ENCODE measurements at places on chromosomes 4 and X. TPM values are rescaled to one million over a fixed set of nuclear protein-coding genes. Genes with fewer than 3 reads are reported as not detected.
A peak's percentile ranks its signal among the peaks of the same experiment; 100 is the strongest.

SMIM31 gene
- total RNA-seq: not detected

MAGEE2 gene
- not detected for total RNA-seq

USO1 gene
- total RNA-seq: 49.6 TPM

OPN1MW2 gene
- not detected for total RNA-seq

ZNF157 gene
- 0.57 TPM for total RNA-seq

ADGRL3 gene
- total RNA-seq: 8.9 TPM

TMSB15C gene
- 1.5 TPM for total RNA-seq

ANKRD50 gene
- total RNA-seq: 12.1 TPM

TENM3 gene
- 6.8 TPM for total RNA-seq

- peak overlapping the region; percentile 71 for H3K4me3 ChIP-seq
- DNase-seq: peak; percentile 93
- H3K36me3 ChIP-seq: no peaks in the 10 kb centered on the region
- peaks cover 4% of the 10 kb centered on the region for H3K4me1 ChIP-seq
- peak overlapping the region; percentile 71 for H3K27ac ChIP-seq
- no peaks in the 10 kb centered on the region for H3K27me3 ChIP-seq
Observed at GRCh38 chr4:86452924-86453531, 93.2 kb upstream of the MAPK10 start.

GRCh38 chr4:99815597-99816011, 1.0 kb upstream of the DAPP1 start:
- no peaks in the 10 kb centered on the region for H3K36me3 ChIP-seq
- H3K27me3 ChIP-seq: no peaks in the 10 kb centered on the region
- no peak overlapping the region for H3K27ac ChIP-seq
- no peak overlapping the region for H3K4me3 ChIP-seq

- DNase-seq: no peak
- no peak overlapping the region for H3K4me3 ChIP-seq
- no peaks in the 10 kb centered on the region for H3K4me1 ChIP-seq
- H3K36me3 ChIP-seq: no peaks in the 10 kb centered on the region
- H3K27me3 ChIP-seq: no peaks in the 10 kb centered on the region
Observed at GRCh38 chrX:45517090-45517973, 316.7 kb upstream of the DIPK2B start.

- H3K4me1 ChIP-seq: no peaks in the 10 kb centered on the region
- H3K27me3 ChIP-seq: no peaks in the 10 kb centered on the region
- DNase-seq: no peak
- no peaks in the 10 kb centered on the region for H3K36me3 ChIP-seq
- no peak overlapping the region for H3K4me3 ChIP-seq
Observed at GRCh38 chr4:25609976-25610375, 45.7 kb upstream of the SLC34A2 start.

- H3K27ac ChIP-seq: no peak overlapping the region
- H3K27me3 ChIP-seq: no peaks in the 10 kb centered on the region
- no peak for DNase-seq
- H3K36me3 ChIP-seq: no peaks in the 10 kb centered on the region
- H3K4me1 ChIP-seq: no peaks in the 10 kb centered on the region
Observed at GRCh38 chr4:175779081-175779620, 32.9 kb downstream of the GPM6A start.

GRCh38 chrX:133699023-133699728, 283.9 kb upstream of the GPC4 start:
- H3K27ac ChIP-seq: no peak overlapping the region
- no peaks in the 10 kb centered on the region for H3K36me3 ChIP-seq
- no peaks in the 10 kb centered on the region for H3K4me1 ChIP-seq
- no peak for DNase-seq
- H3K27me3 ChIP-seq: peaks cover 7% of the 10 kb centered on the region

DNA sequence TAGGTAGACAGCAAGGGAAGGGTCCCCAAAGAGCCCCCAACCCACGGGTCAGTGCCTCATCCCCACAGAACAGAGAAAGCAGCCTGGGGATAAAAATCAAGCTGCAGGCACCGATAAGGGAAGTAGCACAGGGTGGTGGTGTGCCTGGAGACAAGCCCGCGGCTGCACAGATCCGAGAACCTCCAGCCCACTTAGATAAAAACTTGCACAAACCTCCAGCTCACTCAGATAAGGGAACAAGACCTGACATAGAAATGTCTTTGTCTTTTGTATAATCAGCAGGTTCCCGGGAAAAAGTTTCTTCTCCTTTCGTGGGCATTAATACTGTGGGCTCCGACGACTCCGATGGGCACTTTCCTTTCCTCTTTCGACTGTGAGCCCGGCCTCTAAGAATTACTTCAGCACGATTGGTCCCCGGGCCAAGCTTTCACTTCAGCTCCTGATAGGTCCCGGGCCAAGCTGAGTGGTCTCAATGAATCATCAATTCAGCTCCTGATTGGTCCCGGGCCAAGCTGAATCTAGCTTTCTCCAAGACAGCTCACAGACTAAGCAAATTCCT, 32.4 kb downstream of the PRDX4 start:
- DNase-seq: no peak
- H3K36me3 ChIP-seq: peaks cover 2% of the 10 kb centered on the region
- no peak overlapping the region for H3K4me3 ChIP-seq
- H3K4me1 ChIP-seq: no peaks in the 10 kb centered on the region

GRCh38 chr4:6405397-6405706, 67.1 kb downstream of the PPP2R2C start:
- peaks cover 8% of the 10 kb centered on the region for H3K27me3 ChIP-seq
- no peaks in the 10 kb centered on the region for H3K36me3 ChIP-seq
- H3K27ac ChIP-seq: no peak overlapping the region
- H3K4me1 ChIP-seq: no peaks in the 10 kb centered on the region
- no peak overlapping the region for H3K4me3 ChIP-seq

- no peaks in the 10 kb centered on the region for H3K4me1 ChIP-seq
- no peaks in the 10 kb centered on the region for H3K36me3 ChIP-seq
- no peak overlapping the region for H3K4me3 ChIP-seq
- no peaks in the 10 kb centered on the region for H3K27me3 ChIP-seq
- no peak for DNase-seq
Observed at GRCh38 chrX:46617906-46618305, 44.3 kb downstream of the CHST7 start.

All from kidney (tissue), 22 donors.